ENCODE measurements at places on chromosomes 12 and 14.

DNA sequence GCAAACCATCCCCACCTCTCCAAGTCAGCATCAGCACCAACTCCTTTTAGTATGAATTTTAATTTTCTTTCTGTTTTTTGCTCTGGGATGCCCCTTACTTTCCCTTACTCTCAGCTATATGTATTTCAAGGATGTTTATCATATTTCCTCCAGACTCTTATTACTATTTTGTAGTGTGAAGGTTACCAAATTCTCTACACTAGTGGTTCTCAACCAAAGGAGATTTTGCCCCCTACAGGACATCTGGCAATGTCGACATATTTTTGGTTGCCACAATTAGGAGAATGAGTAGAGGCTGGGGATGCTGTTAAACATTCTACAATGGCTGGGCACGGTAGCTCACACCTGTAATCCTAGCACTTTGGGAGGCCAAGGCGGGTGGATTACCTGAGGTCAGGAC, 29.1 kb upstream of the SOS2 start:
- no peak for DNase-seq

GRCh38 chr12:131413006-131413405, 297.9 kb upstream of the SFSWAP start:
- DNase-seq: no peak

DNA sequence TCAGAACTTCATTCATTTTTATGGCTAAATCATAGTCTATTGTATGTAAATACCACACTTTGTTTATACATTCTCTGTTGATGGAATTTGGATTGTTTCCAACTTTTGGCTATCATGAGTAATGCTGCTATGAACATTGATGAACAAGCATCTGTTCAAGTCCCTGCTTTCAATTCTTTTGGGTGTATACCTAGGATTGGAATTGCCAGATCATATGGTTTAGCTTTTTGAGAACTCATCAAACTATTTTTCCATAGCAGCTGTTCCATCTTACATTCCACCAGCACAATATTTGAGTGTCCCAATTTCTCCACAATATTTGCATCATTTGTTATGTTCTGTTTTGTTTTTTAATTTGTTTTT, 52.3 kb upstream of the CCND2 start:
- DNase-seq: no peak

GRCh38 chr12:93706387-93706786, 29.2 kb downstream of the CRADD start:
- no peak for DNase-seq

GRCh38 chr14:56131004-56131864, 13.0 kb downstream of the PELI2 start:
- DNase-seq: peak; percentile 67

GRCh38 chr12:23560611-23561010, 388.9 kb downstream of the SOX5 start:
- DNase-seq: no peak

GRCh38 chr12:101889211-101889752, 11.9 kb downstream of the DRAM1 start:
- no peak for DNase-seq

GRCh38 chr12:47020211-47020821, 59.1 kb upstream of the PCED1B start:
- DNase-seq: no peak

GRCh38 chr12:108635201-108635996, 1.7 kb upstream of the SELPLG start:
- DNase-seq: peak; percentile 8

DNA sequence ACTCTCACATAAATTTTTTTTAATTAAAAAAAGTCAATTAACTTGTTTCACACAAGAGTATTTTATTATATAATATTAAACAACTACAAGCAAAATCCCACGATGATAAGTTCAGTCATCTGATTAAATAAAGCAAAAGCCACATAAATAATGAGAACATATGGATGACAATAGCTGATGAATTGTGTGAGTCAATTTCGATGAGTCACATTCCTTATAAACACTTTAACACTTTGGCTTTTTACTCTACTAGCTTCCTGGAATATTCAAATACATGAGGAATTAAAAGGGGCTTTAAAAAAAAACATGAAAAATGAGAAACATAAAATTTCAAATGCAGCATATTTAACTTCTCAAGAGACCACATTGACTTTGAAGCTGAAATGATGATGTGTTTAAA, 95.3 kb downstream of the BCAT1 start:
- DNase-seq: no peak

GRCh38 chr12:109737126-109737525, 23.5 kb downstream of the FAM222A start:
- no peak for DNase-seq

- DNase-seq: no peak
These were observed 7.2 kb downstream of the OR8S1 start for GRCh38 chr12:48532601-48533000.

DNA sequence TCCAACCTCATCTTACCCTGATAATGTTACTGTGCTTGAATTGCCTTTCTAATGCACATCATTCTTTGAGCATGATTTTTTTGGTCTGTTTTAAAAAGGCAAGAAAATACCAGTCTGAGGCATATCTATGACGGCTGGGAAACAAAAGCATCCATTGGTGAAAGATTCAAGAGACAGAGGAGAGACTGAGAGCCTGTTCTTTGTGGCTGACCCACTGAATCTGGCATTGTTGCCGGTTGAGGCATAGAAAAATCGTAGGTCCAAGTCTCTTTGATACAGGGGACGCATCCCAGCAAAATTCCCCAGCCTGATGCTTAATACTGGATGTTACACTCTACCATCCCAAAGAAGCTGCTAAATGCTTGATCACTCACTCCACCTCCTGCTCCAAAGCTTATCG, 2.9 kb upstream of the KLHL42 start:
- DNase-seq: no peak

GRCh38 chr12:22916815-22917214, 291.8 kb downstream of the ETNK1 start:
- no peak for DNase-seq

GRCh38 chr12:128140551-128140950, 126.4 kb upstream of the TMEM132C start:
- no peak for DNase-seq

- no peak for DNase-seq
These were observed 5.0 kb upstream of the SLC38A4 start for GRCh38 chr12:46830731-46831334.

GRCh38 chr12:43444940-43445564, 107.0 kb downstream of the ADAMTS20 start:
- DNase-seq: peak; percentile 2

- no peak for DNase-seq
These were observed 113.2 kb downstream of the RBM19 start for GRCh38 chr12:113852695-113853490.

- DNase-seq: no peak
These were observed 994.0 kb upstream of the FLRT2 start for GRCh38 chr14:84535976-84536375.

DNA sequence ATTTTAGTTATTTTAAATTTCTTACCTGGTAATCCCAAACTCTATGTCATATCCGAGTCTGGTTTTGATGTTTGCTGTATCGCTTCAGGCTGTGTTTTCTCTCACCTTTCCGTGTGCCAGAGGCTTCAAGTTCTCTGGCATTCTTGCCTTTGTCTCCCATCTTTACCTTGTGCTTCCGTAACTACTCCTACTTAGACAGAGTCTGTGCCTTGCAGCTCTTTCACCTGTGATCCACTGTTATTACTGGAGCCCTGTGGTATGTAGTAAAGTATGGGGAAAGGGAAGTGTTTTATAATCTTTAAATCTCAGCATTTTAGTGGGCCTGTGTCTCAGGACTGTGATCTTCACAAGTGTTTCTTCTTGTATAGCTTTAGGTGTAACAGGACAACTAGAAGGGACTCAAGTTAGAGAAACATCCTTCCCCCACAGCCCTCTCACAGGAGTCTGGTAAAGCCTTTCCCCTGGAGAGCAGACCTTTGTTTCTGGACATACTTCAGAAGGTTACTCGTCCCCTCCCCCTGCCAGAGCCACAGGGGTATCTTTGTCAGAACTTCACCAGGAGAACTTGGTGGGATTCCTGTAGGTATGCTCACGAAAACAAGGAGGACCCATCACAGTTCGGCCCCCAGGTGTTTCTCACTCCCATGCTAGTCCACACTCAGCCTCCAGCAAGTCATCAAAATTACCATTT, 11.1 kb downstream of the IFNG start:
- no peak for DNase-seq

GRCh38 chr14:71698673-71699072, 233.6 kb upstream of the RGS6 start:
- no peak for DNase-seq

DNA sequence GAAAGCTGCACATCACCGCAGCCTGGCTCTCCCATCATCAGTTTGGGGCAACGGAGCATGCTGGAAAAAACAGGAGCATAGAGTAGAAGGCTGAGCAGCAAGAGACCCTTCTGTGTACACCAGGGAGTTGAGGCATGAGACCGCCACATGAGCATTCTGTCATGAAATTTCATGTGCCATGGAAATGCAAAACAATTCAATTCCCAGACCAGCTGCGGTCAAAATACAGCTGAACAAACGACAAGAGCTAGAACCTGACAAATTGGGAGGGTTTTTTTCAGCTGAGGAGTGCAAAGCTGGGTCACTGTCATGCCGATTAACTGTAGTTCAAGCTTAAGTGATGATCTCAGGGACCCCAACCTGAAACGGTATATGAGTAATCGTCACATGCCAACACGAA, 37.1 kb downstream of the TMEM30B start:
- no peak for DNase-seq

GRCh38 chr14:100500128-100500527, 87.1 kb downstream of the BEGAIN start:
- no peak for DNase-seq

GRCh38 chr12:25996677-25997076, 38.2 kb downstream of the RASSF8 start:
- DNase-seq: no peak

GRCh38 chr12:99771659-99772058, 124.1 kb downstream of the GARIN6 start:
- DNase-seq: no peak

DNA sequence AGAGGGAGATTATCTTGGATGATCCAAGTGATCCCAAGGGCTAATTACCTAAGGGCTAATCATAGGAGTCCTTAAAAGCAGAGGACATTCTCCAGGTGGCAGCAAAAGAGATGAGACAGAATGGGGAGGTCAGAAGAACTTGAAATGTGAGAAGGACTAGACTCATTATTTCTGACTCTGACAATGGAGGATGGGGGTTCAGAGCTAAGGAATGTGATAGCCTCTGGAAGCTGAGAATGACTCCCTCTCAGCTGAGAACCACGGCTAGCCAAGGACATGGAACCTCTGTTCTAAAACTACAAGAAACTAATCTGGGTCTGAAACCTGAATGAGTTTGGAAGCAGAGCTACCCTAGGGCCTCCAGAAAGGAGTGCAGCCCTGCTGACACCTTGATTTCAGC, 35.6 kb upstream of the ANKS1B start:
- DNase-seq: no peak

DNA sequence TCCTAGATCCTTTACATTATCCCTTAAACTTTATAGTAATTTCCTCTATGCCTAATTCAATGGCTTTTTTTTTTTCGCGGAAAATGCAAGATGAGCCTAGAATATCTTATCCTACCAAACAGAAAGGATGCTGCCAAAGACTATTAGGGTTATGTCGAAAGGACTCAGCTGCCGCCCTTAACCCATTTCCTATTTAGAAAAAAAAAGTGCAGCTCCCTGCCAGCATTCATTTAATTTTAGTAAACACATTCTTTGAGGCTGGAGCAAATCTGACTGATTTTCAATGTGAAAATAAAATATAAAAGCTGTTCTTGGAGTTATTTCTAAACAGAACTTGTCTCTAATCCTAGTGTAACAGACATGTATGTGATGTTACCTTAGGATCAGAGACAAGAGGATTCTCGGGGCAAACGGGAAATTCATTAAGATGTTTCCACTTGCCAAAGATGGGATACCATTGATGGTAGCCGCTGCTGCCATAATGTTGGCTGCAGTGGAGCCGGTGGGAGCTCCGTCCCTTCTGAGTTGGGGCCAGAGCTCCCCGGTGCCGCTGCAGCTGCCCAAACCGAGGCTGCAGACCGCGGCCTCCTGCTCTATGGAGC, 8.2 kb upstream of the A2M start:
- no peak for DNase-seq

GRCh38 chr12:123427036-123427769, 9.3 kb downstream of the RILPL2 start:
- no peak for DNase-seq

DNA sequence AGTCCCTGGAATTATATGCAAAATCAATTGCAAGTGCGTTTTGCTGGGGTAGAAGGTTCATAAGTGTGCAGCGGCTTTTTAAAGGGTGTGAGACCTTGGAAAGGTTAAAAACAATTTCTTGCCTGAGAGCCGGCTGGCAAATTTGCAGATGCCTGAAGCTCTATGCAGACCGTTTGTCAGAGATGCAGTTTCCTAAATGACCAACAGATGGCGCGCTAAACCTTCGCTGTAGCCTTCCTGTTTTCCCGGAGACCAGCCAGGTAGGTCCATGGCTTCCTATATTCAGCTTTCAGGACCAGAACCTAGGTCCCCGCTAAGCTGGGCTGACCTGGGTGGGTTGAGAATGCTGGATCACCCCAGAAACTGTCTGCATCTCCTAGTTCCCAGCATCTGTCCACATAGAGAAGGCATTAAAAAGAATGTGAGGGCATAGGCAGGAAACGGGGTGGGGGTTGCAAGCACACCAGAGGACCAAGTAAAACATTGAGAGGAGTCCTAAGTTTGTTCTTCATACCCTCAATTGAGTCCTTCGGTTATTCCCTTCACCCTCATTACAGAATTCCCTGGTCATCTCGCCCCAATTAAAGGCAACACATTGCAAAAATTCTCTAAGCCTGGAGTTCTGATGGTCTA, 5.7 kb upstream of the NOS1 start:
- DNase-seq: peak; percentile 44

DNA sequence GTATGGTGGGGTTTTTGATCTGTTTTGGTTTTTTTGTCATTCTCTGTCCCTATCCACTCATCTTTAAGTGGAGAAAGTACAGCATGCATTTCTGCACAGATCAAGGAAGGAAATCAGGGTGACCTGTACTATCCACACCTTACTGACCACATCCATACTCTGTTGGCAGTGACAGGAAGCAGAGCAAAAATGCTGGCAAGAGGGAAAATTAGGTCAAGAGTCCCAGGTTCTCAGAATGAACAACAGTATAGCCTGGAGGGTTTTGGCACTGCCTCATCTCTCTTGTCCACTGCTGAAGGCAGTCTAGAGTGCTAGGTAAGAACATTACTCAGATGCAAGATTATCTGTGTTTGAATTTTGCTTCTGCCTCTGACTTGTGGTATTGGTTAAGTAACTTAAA, 70.7 kb downstream of the TAOK3 start:
- no peak for DNase-seq

- DNase-seq: no peak
These were observed 942 bp upstream of the GSG1 start for GRCh38 chr12:13104409-13104808.
